NCI-H82 (cell line): ENCODE measurements at places on chromosomes 7 and 10.
A peak's percentile ranks its signal among the peaks of the same experiment; 100 is the strongest.

- DNase-seq, result peak; percentile 95
Measured at GRCh38 chr7:142323706-142324105, 65.8 kb upstream of the PRSS58 start.

DNA sequence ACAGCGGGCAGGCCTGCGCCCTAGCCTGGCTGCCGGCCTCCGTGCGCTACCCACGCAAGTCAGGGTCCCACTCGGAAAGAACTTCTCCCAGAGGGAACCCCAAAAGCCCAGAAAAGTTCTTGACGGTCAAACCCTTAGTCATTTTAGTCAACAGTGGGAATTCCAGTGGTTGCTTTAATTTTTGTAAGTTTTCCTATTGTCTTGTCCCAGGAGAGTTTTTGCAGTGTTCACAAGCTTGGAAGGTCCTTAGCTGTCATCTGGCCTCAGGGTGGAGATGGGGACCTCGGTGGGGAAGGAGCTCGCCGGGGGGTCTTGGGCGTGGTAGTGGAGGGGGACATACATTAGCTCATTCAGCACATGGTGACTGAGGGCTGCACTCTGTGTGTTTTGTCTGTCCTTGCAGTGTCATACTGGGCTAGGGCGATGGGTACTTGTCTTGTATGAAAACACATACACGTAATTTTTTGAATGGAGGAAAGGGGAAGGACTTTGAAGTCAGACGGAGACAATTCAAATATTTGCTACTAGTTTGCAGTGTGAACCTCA, 736 bp downstream of the MINDY4 start:
- DNase-seq, result peak; percentile 25

DNA sequence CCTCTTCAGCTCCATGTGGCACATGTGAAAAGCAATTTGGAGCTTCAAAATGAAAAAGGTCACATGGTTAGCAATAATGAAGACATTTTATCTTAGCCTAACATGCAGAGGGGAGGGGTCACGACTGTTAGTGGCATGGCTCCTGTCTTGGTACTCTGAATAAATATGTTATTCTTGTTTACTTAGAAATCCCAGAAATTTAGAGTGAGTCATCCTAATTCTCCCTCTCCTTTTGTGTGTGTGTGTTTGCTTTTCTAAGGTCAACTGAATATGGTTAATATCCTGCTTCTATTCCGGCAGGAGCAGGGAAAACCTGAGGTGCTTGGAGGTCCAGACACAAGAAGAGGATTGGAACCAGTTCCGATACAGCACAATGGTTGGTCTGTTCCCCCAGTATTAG, 17.6 kb downstream of the BCCIP start:
- no peak for DNase-seq

- DNase-seq, result no peak
Measured at GRCh38 chr10:48872234-48872633, 67.4 kb downstream of the LRRC18 start.

DNA sequence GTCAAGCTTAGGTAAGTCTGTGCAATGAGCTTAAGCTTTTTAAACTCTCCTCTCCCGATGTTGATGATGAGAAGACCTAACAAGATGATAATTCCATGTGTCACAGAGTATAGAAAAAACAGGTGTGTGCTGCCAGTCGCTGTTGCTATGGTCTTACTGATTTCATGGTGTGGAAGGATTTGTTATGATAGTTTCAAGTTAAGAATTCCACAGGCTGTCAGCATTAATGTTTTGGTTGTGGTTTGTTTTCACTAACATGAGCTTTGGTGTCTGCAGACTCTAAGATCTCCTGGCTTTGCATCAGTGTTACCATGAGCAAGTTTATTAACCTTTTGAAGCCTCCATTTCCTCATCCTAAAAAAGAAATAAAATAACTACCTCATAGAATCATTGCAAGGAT, 123.7 kb downstream of the NSUN6 start:
- peak; percentile 68 for DNase-seq

- DNase-seq, result no peak
Measured at GRCh38 chr7:155497149-155497901, 39.4 kb downstream of the EN2 start.

GRCh38 chr7:27688056-27688455, 25.4 kb upstream of the HIBADH start:
- no peak for DNase-seq

DNA sequence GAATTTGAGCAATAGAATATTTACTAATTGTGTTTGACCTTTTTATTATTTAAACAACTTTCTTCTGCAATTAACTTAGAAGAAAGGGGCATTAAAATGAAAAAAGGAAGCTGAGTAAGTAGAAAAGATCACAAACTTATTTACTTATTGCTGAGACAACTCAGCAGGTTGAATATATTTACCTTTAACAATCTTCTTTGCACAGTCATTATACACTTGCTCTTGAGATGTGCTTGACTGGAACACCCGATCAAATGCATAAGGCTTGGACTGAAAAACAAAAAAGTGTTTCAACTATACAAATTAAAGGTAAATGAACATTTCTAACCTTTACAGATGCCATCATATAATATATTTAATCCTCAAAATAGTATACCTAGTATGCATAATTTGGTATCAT, 7.9 kb downstream of the KIF5B start:
- DNase-seq, result no peak

- no peak for DNase-seq
Measured at GRCh38 chr10:24886290-24886680, 66.1 kb downstream of the PRTFDC1 start.

DNA sequence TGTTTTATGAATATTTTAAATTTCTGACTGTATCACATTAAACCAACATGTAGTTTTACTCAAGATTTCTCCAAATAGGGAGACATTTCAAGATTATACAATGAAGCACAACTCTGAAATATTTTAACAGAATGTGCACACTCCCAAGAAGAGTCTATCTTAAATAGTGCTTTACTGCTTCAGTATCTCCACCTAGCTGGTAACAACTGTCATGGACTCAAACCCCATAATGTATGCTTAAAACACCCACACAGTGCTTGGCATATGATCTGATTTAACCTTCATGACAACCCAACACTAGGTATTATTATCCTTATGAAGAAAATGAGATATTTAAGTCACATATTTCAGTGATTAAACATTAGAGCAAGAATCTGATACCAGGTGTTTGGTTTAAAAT, 45.9 kb downstream of the ASZ1 start:
- no peak for DNase-seq

- no peak for DNase-seq
Measured at GRCh38 chr10:74460812-74461211, 309.8 kb downstream of the ADK start.

GRCh38 chr7:3825491-3825890, 524.4 kb downstream of the SDK1 start:
- no peak for DNase-seq

DNA sequence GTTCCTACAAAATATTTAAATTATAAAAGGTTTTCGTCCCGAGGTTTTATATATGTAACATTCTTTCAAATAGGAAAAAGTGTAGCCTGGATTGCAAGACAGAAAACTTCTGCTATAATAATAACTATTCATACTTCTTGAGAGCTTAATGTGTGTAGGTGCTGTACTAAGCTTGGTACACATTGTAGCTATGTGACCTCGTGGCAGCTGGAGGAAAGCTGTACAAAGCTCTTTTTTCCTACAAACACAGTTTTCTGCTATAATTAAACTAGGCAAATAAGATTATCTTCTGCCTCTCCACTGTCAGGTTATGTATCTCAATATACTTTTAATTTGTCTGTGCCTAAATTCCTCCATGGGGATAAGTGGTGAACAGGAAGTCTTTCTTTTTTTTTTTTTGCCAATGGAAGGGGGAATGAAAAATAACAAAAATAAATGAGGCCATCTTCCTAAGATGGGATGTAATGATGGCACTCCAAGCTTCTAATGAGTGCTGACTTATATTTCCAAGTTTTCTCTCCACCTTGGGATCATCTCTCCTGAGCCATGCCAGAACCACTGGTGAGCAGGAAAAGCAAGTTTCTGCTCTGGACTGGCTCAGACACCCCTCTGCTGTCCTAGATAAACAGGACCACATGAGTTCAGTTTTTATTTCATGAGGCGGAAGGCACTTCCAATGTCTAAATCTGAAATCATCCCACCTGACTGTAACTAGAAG, 9.9 kb downstream of the SGMS1 start:
- DNase-seq, result no peak

- DNase-seq, result peak; percentile 31
Measured at GRCh38 chr7:90594751-90595317, 1.3 kb upstream of the CDK14 start.

GRCh38 chr7:78232806-78233205, 434.2 kb downstream of the PHTF2 start:
- DNase-seq, result no peak

GRCh38 chr10:133329491-133330202, 7.0 kb downstream of the CALY start:
- DNase-seq, result peak; percentile 89

- no peak for DNase-seq
Measured at GRCh38 chr10:3813986-3814837, 29.2 kb upstream of the KLF6 start.

DNA sequence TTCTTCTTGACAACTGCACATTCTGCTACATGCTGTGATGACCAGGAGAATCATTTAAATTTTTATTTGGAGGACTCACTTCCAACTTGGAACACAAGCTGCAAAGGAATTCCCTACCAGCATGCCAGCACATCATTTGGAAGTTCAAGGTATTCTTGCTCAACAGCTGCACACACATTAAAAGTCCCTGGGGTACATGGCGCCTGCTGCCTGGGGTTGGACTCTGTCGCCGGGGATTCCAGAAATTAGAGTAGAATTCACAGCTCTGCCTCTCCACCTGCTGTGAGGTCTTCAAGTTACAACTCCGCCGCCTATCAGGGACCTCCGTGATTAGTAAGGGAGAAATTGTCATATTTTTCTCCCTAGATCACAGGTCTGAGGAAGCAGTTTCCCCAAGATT, 1.1 kb downstream of the ZNF32 start:
- DNase-seq, result no peak

DNA sequence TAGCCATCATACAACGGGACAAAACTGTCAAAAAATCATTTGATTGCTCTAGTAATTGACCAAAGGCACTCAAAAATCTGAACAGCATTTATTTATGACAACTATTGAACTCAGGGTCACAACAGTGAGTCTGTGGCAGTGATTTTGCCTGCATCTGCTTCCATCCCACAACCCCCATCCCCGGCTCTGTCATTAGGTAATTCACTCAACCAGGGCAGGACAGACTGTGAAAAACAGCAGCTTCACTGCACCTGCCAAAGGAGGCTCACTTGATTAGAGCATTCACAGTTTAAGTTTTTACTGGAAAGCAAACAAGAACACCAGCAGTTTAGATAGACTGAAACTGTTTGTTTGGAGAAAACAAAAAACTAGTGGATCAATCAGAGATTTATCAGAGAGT, 22.2 kb downstream of the NRCAM start:
- DNase-seq, result no peak

DNA sequence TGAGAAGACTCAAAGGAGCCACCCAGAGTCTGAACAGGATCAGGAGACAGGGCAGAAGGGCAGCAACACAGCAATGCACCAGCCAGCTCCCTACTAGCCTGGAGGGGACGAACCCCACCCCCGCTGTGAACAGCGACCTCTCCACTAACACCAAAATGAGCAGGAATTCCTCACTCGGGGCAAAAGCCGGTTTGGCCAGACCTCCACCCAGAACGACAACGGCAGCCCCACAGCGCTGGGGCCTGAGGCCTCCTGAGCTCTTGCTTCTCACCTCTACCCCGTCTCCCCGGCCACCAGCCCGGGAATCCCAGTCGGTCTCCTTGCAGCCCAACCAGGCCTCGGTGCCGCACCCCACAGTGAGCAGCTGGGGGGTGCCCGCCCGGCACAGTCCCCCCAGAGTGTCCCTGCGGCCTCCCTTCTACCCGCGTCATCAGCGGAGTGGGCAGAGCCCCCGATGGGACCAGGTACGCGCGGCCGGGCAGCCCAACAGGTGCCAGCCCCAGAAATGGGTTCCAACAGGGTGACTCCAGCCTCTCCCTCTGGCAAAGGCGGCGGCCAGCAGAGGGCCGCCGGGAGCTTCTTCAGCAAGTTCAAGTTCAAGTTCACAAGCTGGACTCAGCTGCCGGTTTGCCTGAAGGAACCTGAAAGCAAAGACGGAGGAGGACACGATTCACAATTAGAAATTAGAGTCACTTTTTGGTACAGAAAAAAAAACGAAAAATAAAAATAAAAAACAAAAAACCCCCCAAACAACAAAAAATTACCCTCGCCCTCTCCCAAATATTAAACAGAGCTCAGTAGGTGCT, 129.0 kb downstream of the MARCHF5 start:
- no peak for DNase-seq

DNA sequence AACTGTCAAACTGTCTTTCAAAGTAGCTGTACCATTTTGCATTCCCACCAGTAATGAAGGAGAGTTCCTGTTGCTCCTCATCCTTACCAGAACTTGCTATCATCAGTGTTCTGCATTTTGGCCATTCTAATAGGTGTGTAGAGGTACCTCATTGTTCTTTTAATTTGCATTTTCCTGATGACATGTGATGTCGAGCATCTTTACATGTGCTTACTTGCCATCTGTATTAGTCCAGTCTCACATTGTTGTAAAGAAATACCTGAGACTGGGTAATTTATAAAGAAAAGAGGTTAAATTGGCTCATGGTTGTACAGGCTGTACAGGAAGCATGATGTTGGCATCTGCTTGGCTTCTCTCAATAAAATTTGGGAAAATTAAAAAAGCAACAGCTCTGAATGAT, 38.7 kb upstream of the EEPD1 start:
- no peak for DNase-seq

DNA sequence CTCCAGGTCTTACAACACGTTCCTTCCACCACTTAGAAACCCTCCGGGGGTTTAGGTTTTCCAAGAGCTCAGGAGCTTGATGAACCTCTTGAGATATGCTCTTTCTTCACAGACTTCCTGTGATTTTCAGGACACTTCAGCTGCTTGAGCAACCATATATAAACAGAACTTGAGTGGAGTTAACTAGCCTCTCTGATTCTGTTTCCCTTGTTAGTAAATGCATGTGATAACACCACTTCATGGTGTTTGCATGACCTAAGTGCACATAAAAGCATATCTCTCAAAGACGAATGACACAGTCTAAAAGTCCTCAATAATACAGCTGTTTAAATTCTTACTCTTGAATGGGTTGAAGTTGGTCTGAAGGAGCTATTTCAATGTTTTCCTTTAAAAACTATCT, 9.9 kb downstream of the PRR15 start:
- no peak for DNase-seq

DNA sequence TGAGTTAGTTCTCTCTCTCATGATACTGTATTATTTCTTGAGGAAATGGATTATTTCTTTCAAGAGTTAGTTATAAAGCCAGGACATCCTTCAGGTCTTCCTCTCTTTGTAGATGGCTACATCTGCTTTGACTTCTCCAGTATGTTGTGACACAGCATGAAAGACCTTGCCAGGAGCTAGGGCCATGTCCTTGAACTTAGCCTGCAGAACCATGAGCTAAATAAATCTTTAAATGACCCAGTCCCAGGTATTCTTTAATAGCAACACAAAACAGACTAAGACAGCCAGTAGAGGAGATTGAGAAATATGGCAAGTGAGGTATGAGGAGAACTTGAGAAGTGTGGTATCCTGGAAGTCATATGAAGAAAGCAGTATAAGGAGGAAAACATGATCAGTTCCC, 214.9 kb upstream of the PPP1R3A start:
- DNase-seq, result no peak

GRCh38 chr7:98899816-98900215, 21.5 kb downstream of the TRRAP start:
- no peak for DNase-seq
